ENCODE measurements at places on chromosomes 4 and X.

DNA sequence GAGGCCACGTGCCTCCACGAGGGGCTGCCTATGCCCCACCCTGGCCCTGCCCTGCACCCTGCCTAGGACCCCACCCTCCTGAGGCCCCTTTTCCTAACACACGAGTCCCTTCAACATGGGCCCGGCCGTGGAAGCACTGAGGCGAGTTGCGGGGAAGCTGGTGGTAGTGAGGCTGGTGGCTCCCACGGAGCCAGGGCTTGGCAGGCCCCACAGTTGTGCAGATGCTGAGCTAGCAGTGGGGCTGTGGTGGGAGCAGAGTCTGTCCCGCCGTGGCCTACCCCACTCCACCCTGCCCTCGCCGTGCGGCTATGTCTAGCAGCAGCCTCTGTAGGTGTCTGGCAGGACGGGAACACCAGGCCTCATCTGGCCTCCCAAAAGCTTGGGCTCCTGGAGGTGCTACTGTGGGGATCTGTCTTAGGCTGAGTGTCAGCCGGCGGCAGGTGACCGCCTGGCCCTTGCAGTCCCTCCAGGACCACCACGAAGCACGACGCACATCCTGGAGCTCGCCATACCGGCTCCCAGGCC lies 18.8 kb downstream of the TACC3 start:
- no peak for DNase-seq

GRCh38 chr4:158209825-158210807 lies at the start of gene TMEM144:
Gene TMEM144 (plus strand): TSS chr4:158210486. CDS start chr4:158212668, 2,182 bp downstream.
- DNase-seq, result peak; percentile 99

DNA sequence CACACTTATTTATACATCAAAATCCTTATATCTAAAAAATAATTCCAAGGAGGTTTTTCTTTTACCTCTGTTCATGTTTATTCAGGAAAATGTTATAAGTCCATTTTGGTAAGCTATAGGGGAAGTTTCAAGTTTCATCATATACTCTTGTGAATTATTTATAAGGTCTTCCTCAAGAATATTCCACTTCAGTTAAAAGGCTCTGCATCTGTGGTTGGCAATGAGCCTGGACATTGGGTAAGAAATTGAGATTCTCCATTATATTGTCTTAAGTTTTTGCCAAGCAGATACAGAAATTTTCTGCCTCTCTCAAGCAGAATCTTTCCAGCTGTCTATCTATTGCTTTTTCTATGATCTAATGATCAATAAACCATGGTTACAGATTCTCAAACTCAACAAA lies 641.9 kb downstream of the NLGN4X start:
- DNase-seq, result no peak

DNA sequence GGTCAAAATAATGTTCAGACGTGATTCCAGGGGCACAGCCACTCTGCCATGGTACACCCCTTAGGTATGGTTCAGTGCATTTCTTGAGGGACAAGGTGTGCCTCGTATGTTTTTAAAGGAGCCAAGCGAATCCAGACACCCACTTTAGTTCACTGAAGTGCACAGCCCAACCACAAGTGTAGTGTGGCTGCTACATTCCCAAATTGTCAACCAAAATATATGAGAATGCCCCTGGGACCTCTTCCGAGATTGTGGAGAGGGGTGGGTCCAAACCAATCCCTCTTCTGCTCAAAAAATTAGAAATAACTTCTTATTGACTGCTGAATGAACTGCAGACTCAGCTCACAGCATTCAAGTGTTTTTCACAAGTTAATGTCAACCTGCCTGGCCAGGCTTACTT lies 7.4 kb upstream of the BRS3 start:
- no peak for DNase-seq

DNA sequence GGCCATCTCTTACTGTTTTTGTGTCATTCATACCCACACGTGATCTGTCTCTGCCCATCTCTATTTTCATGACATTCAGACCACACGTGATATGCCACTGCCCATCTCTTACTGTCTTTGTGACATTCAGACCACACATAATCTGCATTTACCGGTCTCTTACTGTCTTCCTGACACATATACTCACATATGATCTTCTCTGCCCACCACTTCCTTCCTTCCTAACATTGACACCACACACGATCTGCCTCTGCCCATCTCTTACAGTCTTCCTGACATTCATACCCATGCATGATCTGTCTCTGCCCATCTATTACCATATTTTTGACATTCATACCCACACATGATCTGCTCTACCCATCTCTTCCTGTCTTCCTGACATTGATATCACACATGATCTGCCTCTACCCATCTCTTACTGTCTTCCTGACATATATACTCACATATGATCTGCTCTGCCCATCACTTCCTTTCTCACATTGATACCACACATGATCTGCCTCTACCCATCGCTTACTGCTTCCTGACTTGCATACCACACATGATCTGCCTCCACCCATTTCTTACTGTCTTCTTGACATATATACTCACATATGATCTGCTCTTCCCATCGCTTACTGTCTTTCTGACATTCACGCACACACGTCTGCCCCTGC lies 36.1 kb downstream of the SCML1 start:
- DNase-seq, result no peak

- no peak for DNase-seq
Measured at GRCh38 chrX:45803383-45803921, 602.8 kb upstream of the DIPK2B start.

GRCh38 chr4:38242822-38243387 lies 282.7 kb downstream of the PTTG2 start:
- DNase-seq, result peak; percentile 64

- no peak for DNase-seq
Measured at GRCh38 chrX:69968950-69969349, 80.8 kb downstream of the AWAT2 start.

DNA sequence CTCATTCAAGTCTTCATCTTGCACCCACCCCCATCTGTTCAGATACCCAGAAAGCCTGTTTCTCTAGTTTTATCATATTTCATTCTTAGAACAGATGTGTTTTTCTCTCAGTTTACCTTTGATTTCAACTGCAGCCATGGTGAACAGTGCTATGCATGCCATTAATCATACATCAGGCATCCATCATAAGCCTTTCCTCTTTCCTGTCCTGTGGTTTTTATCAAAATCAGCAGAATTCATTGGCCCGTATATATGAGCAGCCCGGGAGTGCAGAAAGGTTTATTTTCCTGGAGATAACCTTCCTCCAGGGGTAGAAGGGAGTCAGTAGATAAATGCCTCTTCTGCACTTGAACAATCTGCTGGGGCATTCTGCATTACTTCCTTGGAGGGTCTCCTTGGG lies 65.7 kb downstream of the IL21 start:
- no peak for DNase-seq

GRCh38 chr4:141646969-141647368 lies 10.6 kb downstream of the IL15 start:
- DNase-seq, result no peak
